Left colon (tissue), 2 donors: ENCODE measurements at places on chromosomes 2 and 18. TPM values are rescaled to one million over a fixed set of nuclear protein-coding genes. Genes with fewer than 3 reads are reported as not detected.

DLX2 gene
- 0.11 TPM for total RNA-seq

C2orf78 gene
- total RNA-seq, result not detected

IL1RL2 gene
- 1.2 TPM for total RNA-seq

KLHL41 gene
- not detected for total RNA-seq

MEP1B gene
- 11.8 TPM for total RNA-seq
